Stimulated activated CD8-positive, alpha-beta memory T cell treated with anti-CD3 and anti-CD28 coated beads, Interleukin-2, amount 100 ng/mL, for 1 hour (primary cell): ENCODE measurements at places on chromosomes 12 and 14.

DNA sequence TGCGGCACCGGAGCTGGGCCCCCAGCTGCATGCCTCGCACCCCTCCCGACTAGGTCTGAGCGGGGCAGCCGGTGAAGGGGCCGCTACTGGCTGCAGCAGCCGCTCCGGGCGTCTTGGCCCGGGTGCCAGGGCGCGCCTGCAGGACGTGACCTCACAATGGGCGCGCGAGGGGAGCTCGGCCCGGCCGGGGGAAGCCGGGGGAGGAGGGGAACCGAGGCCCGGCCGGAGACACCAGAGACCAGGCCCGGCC, 353 bp downstream of the BAG5 start:
- no peak for DNase-seq

GRCh38 chr12:51819736-51820525, 28.6 kb downstream of the FIGNL2 start:
- no peak for DNase-seq

DNA sequence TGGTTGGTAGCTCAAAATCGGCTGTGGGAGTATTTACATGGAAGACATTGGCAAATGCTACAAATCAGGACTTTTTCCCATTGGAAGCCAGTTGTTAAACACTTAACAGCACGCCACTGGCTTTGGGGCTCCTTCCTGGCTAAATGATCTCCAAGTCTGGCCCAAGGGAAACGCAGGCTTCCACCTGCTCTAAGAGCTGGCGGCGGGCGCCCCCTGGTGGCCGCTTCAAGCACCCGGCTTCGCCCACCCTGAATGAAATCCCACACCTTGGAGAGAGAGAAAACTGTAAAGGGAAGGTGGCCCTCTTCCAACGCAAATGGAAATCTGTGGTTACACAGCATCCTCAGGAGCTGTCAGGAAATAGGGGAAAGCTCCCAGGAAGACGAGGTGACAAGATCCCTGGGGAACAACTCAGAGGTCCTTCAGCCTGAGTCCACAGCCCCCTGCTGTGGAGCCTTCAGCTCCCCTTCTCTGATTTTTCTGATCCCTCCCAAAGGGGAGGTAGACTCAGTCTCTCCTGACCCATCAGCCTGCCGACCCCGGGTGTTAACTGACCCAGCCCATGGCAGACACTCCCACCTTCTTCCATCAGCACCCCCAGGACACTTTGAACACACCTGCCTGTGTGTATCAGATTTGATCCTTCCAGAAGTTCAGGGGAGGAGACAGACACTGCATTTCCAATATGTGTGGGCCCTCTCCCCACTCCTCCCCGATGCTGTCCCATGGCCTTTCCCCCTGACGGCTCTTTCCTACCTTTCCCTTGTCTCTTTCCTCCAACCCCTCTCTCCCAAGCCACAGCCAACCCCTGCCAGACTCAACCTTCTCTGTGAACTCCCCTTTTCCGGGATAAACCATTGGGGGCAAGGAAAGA, 15.4 kb downstream of the SELPLG start:
- peak; percentile 61 for DNase-seq

DNA sequence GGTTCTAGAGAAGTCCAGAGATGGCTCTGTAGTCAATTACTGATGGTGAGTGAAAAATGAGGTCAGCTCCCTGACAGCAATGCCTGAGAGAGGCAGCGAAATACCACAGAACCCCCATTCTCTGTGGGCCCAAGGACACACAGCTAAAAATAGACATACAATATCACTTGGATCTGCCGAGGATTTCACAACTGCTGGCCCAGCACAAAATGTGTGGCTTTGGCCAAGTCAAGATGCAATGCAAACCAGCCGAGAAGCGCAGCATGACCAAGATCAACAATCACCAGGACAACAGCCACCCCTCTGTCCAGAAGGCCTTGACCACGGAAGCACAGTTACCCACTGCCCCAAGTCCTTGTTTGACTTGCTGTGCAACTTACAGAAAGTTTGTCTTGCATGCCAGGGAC, 52.2 kb downstream of the CKAP4 start:
- no peak for DNase-seq

DNA sequence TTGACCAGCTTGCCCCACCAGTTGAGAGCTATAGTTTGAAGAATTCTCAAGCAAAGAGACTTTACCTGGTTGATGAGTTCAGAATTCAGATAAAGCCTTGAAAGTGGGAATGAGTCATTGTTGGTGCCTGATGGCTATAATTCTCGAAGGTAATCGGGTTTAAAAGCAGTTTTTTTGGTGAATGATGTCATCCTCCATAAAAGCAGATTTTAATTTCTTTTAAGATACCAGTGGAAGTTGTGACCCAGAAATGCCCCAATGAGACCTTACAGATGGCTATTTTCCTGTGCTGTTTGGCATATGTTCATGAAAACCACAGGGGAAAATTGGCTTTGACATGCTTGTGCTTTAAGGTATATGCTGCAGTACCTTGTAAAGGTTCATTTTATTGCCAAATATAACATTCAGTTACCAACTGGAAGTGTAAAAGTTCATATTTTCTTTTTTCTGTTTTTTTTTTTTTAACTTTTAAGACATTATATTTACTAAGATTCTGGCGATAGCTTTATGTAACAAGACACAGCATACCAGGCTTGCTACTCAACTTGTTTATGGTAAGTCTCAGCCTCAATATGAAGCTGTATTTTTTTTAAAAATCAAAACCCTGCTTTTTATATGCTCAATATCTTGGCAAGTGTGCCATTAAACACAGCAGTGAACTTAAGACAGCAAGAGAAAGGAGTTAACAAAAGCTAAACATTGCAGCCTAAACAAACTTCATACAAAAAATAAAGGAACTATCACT, 119.3 kb downstream of the LMNTD1 start:
- DNase-seq, result no peak

DNA sequence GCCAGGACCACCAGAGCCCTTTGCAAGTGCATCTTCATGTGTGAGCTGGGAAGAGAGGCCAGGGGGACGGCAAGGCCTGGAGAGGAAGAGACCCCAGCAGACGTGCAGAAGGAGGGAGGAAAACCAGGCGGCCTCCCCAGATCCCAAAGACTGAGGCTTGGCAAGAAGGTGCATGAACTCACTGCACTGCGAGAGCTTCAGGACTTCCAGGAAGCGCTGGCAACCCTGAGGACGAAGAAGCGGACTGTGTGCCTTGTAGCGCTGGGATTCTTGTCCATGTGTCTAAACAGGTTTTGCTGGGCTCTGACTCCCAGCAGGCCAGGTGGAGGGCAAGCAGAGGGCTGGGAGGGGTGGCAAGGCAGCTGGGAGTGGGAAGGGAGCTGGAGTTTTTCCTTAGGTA, 939 bp downstream of the TGFB3 start:
- DNase-seq, result no peak

- DNase-seq, result no peak
These were observed 85.5 kb upstream of the NUDT4 start for GRCh38 chr12:93292213-93292612.

GRCh38 chr14:98462908-98463307, 809.1 kb downstream of the BCL11B start:
- no peak for DNase-seq

- DNase-seq, result no peak
These were observed 24.7 kb downstream of the FOXN4 start for GRCh38 chr12:109284392-109284791.

- DNase-seq, result no peak
These were observed 465.2 kb downstream of the BCAT1 start for GRCh38 chr12:24483732-24484131.

DNA sequence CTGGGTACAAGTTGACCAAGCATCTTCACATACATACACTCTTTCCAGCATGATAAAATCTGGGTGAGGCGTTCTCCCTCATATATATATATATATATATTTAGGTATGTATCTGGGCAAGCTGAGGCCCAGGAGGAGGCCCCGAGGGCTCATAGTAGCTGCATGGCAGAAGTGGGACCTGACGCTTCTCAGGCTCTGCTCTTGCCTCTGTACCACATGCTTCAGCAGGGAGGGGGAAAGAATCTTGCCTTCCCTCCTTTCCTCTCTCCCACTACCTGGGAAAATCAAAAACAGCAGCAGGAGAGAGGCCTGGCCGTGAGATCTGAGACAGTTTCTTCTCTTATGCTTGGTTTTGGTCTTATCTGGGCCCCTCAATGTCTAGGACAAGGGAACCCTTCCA, 9.2 kb downstream of the PPP1R1A start:
- no peak for DNase-seq

DNA sequence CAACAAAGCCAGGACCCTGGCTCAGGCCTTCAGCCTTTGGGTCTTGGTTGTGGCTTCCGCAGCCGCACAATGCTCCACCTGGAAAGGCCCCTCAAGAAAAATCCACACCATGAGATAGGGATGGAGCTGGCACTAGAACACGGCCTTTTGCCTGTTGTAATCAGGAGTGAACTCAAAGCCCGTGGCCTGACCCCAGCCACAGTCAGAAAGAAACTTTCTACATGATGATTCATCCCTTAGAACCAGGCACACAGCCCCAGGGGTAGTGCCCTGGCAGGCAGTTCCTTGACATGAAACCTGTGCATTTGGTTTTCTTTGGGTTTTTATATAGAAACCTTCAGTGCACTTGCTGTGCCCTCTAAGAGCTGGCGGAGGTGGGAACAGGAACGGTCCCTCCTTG, 5.1 kb downstream of the CLMN start:
- no peak for DNase-seq

GRCh38 chr14:88614218-88614907, 51.5 kb downstream of the ZC3H14 start:
- DNase-seq, result no peak

GRCh38 chr14:102419716-102420115, 57.0 kb downstream of the TECPR2 start:
- DNase-seq, result no peak

- no peak for DNase-seq
These were observed 671 bp downstream of the GUCY2C start for GRCh38 chr12:14695715-14696141.

DNA sequence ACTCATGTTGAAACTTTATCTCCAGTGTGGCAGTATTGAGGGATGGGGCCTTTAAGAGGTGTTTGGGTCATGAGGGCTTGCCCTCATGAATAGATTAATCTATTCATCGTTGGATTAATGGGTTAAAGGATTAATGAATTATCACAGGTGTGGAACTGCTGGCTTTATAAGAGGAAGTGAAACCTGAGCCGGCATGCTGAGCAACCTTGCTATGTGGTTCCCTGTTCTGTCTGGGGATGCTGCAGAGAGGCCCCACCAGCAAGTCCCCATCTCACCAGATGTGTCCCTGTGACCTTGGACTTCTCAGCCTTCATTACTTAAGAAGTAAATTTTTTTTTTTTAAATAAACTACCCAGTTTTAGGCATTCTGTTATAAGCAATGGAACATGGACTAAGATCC, 109.6 kb downstream of the DYRK2 start:
- DNase-seq, result no peak

GRCh38 chr14:104665657-104666522, 23.5 kb upstream of the INF2 start:
- DNase-seq, result no peak

GRCh38 chr14:69313176-69313575, 53.2 kb downstream of the GALNT16 start:
- no peak for DNase-seq

- DNase-seq, result no peak
These were observed 753 bp downstream of the CSRNP2 start for GRCh38 chr12:51082561-51083125.

- no peak for DNase-seq
These were observed 255.0 kb downstream of the PAWR start for GRCh38 chr12:79435742-79436141.
